H9 (cell line): ENCODE measurements at places on chromosomes 1 and 21.

- no peak overlapping the region for H3K27ac ChIP-seq
- H3K4me3 ChIP-seq = no peak overlapping the region
- no peak for DNase-seq
These were observed 5.8 kb upstream of the CHI3L2 start for GRCh38 chr1:111221633-111222291.

DNA sequence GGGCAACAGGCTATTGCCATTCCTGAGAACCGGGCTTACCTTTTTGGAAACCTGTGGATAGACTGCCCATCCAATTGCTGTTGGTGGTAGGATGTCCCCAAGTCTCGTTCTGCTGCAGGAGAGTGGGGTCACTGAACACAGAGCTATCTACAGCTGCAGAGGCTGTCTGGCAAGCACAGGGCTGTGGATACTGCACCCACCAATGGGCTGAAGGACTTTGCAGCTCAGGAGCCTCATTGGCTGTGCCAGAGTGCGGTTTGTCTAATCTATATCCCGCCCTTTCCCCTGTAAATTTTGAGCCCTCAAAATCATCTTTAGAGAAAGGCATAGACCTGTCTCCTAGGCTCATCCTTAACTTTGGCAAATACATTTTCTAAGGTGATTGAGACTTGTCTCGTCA lies 15.3 kb downstream of the RNF187 start:
- H3K27me3 ChIP-seq = peaks cover 28% of the 10 kb centered on the region
- H3K4me1 ChIP-seq = no peaks in the 10 kb centered on the region
- H3K36me3 ChIP-seq = no peaks in the 10 kb centered on the region

- peak; percentile 67 for DNase-seq
- no peak overlapping the region for H3K27ac ChIP-seq
- peaks cover 6% of the 10 kb centered on the region; the same call in 1 of the 2 replicates for H3K36me3 ChIP-seq
These were observed 1.4 kb downstream of the JUN start for GRCh38 chr1:58782178-58783089.

DNA sequence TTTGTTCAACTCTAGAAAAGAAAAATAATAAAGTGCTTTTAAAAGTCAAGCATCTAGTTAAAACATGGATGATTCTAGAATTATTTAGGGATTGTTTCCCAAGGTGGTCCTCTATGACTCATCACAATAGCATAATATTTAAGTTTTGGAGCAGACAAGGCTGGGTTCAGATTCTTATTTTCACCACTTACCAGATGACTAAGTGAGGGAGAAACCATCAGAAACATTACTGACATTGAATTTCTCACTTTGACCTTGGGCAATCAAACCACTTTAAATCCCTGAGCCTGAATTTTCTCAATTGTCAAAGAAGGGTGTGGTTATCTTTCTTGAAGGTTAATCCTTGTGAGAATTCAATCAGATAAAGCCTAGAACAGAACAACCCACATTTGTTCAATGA lies 102.5 kb upstream of the PTGFR start:
- no peaks in the 10 kb centered on the region for H3K4me1 ChIP-seq
- H3K36me3 ChIP-seq = no peaks in the 10 kb centered on the region
- H3K27ac ChIP-seq = no peak overlapping the region
- DNase-seq = no peak

DNA sequence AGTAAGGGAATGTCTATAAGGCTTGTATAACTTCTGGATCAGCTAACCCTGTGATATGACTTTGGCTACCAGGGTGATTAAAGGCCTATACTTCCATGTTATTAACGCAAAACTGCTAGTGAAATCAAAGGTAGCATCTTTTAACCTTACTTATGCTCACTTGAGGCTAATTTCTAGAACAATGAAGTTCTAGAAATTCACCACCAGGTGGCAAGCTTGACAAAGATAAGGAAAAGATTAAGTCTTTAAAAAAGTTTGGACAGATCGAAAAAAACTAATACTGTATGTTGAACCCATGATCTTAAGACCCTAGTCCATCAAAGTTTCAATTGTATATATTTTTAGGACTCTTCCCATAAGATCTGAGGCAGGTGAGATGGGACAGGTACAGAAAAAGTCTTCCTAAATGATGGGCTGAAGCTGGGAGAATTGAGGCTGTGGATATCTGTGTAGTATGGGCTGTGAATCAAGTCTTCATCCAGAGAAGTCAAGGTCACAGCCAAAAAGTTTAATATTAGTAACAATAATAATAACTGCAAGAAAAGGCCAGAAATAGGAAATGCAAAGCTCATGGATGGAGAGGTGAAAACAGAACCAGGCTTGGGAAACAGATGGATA lies 18.8 kb downstream of the KYAT3 start:
- no peak for DNase-seq
- no peak overlapping the region for H3K4me3 ChIP-seq
